HCEC 1CT (cell line): ENCODE measurements at places on chromosomes 2 and 18.

DNA sequence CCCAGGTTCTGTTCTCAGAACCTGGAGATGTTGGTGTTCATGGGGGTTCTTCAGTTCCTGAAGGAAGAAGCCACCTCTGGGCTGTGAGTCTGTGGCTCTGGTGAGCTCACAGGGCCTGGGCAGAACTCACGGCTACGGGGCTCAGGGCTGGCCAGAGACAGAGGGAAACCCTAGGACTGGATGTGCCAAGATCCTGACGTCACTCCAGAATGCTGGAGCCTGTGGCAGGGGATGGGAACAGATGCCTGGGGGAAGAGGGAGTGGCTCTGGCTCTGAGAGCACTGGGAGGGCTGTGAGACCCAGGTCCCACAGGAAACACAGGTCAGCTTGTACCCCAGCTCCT is at the start of gene OTOF:
TSS of gene OTOF (minus strand) at position 214 of the 343 bp plus-strand sequence.
- peak; percentile 12 for DNase-seq

- no peak for DNase-seq
Measured at GRCh38 chr2:72081451-72081850, 66.2 kb downstream of the CYP26B1 start.

DNA sequence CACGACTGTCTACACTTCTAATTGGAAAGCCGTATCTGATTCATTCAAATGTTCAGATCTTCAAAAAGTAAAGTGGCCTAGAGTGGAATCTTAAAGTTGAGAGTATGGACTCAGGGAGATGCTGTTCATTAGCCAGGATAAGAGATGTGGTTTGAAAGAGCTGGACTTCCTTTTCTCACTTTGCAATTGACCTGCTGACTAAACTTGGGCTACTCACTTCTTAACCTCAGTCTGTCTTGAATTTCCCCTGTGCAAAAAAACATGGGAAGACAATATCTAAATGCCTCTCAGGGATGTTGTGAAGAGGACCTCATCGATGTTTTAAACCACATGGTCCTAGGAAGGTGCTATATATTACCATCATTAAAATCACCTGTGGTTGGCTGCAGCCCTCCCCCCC is 64.1 kb downstream of the BCL2 start:
- DNase-seq: no peak

DNA sequence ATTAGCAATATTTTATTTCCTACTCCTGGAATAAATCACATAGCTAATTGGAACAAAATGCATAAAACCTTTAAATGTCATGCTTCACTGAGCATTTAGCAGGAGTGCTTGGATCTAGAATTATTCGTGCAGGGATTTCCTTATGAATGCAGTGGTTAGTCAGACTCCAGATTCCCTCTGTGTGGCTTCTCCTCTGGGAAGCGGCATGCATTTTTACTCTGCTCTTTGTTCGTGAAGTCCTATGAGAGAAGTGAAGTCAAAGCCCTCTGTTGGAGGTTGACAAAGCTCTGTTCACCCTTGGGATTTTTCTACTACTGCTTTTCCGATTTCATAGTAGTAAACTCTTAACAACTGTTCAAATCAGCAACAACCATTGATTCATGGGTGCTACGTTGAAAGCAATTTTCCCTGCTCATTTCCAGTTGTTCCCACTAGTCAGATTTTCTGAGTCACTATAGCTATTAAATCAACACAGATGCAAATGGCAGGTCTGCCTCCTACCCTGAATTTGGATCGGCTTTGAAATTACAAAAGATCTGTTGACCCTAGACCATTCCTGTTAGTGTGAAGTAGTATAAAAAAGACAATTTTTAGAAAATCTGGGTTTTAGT is 461.7 kb downstream of the STK39 start:
- no peak for DNase-seq

DNA sequence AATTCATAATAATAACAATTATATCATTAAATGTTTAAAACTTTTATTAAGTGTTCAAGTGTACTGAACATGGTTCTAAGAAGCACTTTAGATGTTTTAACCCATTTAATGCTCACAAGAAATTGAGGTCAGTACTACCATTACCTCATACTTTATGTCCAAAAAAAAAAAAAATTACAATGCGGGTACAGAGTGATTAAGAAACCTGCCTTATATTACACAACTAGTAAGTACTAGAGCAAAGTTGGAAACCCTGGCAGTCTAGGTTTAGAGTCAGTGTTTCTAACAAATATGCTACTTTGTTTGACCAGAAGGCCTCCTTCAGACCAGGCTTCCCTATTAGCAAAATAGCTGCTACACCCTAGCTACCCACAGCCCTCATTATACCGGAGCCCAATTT is 28.5 kb downstream of the PLEKHM3 start:
- no peak for DNase-seq

- no peak for DNase-seq
Measured at GRCh38 chr2:18998491-18998890, 359.9 kb downstream of the OSR1 start.

GRCh38 chr2:74845217-74845751 is 11.4 kb downstream of the HK2 start:
- peak; percentile 94 for DNase-seq

DNA sequence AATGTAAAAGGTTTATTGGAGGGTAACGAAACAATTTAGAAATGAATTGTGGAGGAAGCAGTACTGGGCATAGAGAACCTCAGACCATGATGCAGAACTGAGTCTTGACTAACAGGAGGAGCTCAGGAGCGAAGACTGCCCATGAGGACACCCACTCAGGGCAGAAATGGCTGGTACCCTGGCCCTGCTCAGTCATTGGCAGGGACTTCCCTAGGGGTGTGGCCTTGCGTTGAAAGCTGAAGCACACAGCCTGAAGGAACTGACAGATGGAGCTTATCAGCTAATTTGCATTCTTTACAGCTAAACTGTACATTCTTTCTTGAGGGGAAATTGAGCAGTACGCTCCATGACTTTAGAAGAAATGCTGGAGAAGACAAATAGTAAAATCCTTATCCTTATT is 57.1 kb downstream of the PDK1 start:
- no peak for DNase-seq

- no peak for DNase-seq
Measured at GRCh38 chr18:31041271-31042083, 1.1 kb downstream of the DSC3 start.

DNA sequence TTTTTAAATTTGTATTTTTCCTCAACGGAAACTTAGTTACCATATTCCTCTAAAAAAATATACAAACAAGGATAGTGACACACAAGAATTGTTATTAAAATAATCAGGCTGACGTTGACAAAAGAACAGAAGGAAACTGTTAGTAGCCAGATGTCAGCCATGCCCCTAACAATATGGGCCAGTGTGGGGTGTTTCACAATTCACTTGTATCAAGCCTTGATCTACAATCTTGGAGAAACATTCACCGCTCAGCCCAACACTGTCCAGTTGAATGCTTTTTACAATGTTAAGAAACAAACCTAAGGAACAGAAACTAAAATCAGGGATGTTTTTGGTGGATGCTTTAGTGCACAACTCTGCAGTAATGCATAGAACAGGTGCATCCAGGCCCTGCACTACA is 44.6 kb downstream of the TMEFF2 start:
- no peak for DNase-seq

GRCh38 chr2:155965415-155966063 is 367.0 kb downstream of the NR4A2 start:
- DNase-seq: no peak

- DNase-seq: no peak
Measured at GRCh38 chr2:44722026-44722625, 219.4 kb upstream of the SIX3 start.

DNA sequence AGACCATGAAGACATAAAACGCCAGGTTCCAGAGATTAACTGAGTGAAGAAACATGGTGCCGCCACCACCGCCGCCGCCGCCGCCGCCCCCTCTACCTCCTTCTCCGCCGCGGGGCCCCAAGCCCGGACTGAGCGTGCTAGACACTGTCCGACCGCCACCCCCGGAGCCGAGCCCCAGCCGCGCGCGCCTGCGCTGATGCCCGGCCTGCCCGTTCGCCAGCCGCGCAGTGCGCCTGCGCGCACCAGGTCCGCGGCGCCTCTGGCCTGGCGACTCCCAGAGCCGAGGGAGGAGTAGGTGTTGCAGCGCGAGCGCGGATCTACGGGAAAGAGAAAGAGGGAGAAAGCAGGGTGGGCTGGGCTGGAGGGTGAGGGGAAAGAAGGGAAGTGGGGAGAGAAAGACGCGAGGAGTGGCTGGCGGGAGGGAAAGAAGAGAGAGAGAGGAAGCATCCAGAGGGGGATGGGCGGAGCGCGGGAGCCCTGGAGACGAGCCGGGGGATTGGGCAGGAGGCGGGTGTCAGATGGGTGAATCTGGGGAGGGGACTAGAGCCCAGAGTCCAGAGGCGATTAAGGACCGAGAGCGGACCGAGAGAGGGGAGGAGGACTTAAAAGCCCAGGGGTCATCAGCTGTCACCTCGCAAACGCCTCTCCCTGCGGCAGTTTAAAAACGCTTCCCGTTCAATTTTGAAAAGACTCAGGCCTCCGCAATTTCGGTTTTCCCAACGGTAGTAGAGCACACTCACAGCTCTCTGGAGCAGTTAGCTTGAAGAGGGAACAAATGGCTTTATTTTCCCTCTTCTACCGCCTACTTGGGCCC is at the start of gene PGAP1:
TSS of gene PGAP1 (minus strand) at position 146 of the 814 bp plus-strand sequence. CDS start at position 55, 91 bp downstream.
- DNase-seq: peak; percentile 83

DNA sequence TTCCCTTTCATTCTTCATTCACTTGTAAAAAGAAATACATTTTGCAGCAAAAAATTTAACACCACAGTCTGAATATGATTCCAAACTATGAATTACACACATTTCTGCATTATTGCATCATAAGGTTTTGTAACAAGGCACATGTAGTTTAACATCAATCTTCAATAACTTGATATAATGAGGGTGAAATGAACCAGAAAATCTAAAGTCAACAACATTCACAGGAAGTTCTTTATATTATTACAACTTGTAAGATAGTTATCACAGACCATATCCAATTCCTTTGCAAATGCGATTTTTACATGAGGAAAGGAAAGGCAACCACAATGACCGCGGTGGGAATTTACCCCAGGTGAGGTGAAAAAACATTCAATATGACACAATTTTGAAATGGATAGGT is 213.3 kb downstream of the NAPG start:
- DNase-seq: no peak

GRCh38 chr2:85247610-85248009 is 80.2 kb downstream of the TGOLN2 start:
- no peak for DNase-seq

GRCh38 chr2:134917360-134917865 is 1.2 kb upstream of the CCNT2 start:
- no peak for DNase-seq

DNA sequence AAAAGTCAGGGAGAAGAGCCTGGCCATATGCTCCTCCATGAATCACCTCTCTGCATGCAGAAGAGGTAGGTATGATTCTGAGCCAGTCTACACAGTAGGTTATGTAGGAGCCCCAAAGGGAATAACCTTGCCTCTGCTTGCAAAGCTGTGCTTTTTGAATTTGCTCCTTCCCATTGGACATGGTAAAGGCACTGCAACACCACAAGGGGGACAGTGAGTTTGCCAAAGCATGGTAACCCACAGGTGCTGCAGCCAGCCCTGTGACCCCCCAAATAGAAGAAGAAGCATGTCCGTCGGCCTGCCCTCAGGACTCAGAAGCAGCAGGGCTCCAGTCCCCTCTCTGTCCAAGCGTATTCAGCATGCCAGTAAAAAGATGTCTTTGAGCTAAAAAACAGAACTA is 51.0 kb upstream of the BCL2L11 start:
- DNase-seq: no peak

GRCh38 chr18:3356614-3357013 is 93.4 kb upstream of the TGIF1 start:
- no peak for DNase-seq

- no peak for DNase-seq
Measured at GRCh38 chr2:86238354-86238753, 39.1 kb downstream of the MRPL35 start.

GRCh38 chr2:53098696-53099078 is 668.9 kb upstream of the CHAC2 start:
- no peak for DNase-seq

- DNase-seq: no peak
Measured at GRCh38 chr2:42788478-42788793, 3.9 kb downstream of the HAAO start.

GRCh38 chr2:112835536-112836162 is 930 bp downstream of the IL1B start:
- DNase-seq: no peak
